ENCODE measurements at places on chromosomes 6 and 20. TPM values are rescaled to one million over a fixed set of nuclear protein-coding genes. Genes with fewer than 3 reads are reported as not detected.

Gene WFDC12
- not detected for total RNA-seq

Gene TAF8
- 48.0 TPM for total RNA-seq

Gene FAM135A
- total RNA-seq = 9.2 TPM

Gene LRRC73
- total RNA-seq = 0.25 TPM

GRCh38 chr6:26086211-26086610 lies 1.0 kb upstream of the HFE start:
- DNase-seq = peak; percentile 48

DNA sequence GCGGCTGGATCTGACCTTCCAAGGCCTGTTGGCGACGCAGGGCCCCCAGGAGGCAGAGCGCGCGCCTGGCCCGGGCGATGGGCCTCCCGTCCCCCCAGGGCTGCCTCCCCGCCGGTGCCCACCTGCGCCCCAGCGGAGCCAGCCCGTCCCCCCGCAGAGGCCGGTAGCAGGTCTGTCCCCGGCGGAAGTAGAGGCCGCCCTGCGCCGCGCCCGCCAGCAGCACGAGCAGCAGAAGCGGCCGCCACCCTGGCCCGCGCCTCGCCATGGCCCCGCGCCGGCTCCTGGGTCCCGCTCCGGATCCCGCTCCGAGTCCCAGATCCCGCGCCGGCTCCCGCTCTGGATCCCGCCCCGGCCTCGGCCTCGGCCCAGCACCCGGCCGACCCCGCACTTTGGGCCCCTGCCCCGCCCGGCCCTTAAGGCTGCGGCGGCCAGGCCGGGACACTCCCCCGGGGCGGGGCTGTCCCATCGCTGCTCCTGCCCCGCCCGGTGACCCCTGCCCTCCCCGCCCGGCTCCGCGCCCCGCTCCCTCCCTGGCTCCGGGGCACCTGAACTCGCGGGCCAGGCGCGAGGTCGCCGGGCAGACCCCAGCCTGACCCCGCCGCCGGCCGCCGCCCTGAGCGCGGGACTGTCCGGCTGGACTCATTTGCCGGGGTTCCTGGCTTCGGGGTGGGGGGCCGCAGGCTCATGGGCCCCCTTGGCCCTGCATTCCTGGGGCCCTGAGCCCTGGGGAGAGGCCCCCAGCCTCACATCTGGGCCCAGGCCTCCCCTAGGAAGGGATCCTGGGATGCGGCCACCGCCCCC lies at the start of gene CTSZ:
Gene CTSZ, minus strand, starts transcription at position 391 of the 801 bp plus-strand sequence. Its CDS starts 126 bp downstream, at position 265.
- peak; percentile 61 for DNase-seq

- DNase-seq = no peak
These were observed 56.3 kb downstream of the EDN3 start for GRCh38 chr20:59356662-59357165.

DNA sequence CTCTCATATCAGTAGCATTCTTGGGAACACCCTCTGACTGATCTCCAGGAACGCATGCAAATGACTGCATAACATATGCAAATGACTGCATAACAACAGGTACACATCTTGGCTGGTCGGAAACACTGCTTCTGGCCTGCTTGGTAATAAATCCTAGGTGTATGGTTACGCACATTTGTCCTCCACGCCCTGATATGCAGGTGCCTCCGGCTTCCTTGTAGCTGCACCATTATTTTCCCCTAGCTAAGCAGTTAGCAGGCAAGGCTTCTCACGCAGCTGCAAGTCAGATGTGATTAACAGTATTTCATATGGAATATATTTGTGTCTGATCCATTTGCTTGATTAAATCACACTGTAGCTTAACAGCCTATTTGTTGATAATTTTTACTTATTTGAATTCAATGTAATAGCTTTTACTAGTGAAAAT lies 5.9 kb downstream of the RPS6KA2 start:
- DNase-seq = no peak

- no peak for DNase-seq
These were observed 49.7 kb upstream of the IFNGR1 start for GRCh38 chr6:137268911-137269310.

DNA sequence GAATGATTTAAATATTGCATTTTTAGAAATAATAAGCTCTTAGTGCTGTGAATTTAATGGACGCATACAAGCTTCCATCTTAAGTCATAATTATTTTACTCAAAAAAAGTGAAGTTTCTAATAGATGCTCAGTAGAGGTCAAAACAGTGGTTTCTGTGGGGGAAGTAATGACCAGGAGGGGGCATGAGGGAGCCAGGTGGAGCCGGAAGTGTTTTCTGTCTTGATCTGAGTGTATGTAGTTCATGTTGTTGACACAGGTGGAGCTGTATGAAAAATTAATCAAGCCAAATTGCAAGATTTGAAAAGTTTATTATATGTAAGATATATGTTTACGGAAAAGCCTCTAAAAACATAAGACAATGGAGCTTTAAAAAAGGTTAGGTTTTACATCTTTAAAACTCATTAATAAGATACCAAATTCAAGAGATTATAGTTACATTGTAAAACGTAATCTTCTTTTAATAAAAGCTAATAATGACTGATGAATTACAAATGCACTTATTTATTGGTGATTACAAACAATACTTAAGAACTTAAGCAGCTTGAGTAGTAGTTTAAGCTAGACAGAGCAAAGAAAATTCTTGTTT lies 68.0 kb downstream of the PLAGL1 start:
- DNase-seq = peak; percentile 61

DNA sequence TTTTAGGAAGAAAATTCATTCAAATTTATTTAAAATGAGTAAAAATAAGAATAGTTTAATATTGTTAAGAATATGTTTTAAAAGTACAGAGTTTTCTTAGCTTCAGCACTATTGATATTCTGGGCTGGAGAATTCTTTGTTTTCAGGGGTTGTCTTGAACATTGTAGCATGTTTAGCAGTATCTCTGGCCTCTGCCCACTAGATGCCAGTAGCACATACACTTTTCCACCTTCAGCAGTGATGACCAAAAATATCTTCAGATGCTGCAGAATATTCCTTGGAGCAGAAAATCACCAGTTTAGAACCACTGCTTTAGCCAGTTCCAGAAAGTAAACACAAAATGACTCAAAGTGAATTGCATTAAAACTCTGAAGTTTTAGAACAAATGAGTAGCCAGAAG lies 19.4 kb upstream of the SDHAF4 start:
- DNase-seq = no peak

DNA sequence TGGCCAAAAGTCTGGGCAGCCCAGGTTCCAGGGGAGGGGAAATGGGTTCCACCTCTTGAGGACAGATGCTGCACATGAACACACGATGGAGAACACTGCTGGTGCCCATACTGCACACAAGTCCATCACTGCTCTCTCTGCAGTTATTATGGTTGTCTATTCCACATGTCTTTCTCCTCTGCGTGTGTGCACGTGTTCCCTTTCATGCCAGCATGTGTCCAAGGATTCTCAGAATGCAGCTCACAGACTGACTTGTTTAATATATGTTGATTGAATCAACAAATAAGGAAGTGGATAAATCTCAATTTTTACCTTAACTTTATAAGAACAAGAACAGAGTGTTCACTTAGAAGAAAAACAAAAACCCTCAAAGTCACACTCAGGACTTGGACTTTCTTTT lies 158.9 kb downstream of the FNDC1 start:
- no peak for DNase-seq

DNA sequence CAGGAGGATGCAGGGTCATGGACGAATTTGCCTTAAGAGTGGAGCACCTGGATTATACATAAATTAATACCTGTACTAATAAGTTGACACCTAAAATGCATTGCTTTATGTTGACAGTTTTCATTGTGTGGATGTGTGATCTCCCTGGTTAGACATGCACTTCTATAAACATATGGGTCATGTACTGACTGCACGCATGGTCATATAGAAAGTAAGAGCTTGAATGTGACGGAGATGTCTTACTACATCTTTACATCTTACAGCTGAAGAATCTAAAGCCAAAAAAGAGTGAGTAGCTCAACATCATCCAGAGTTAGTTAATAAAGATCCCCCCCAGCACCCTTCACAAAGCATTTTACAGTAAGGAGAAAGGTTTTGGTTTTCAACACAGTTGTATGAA lies 408.4 kb upstream of the JARID2 start:
- DNase-seq = no peak

DNA sequence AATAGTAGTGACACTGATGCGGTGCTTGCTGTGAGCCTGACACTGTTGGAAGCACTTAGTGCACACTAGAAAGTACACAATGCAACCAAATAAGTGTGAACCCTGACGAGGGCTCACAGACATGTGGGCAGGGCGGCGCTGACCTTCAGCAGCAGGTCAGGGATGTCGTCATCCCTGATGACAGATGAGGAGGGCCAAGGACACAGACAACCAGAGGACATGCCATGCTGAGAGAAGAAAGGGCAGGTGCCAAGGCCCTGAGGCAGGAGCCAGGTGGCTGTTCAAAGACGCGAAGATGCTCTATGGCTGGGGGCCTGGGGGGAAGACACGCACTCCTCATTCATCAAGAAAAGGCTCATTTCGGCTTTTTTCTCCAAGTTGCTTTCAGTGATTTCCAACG lies 176.4 kb upstream of the CST7 start:
- DNase-seq = no peak
